Stimulated activated naive CD4-positive, alpha-beta T cell (primary cell): ENCODE measurements at places on chromosomes 4 and X.

DNA sequence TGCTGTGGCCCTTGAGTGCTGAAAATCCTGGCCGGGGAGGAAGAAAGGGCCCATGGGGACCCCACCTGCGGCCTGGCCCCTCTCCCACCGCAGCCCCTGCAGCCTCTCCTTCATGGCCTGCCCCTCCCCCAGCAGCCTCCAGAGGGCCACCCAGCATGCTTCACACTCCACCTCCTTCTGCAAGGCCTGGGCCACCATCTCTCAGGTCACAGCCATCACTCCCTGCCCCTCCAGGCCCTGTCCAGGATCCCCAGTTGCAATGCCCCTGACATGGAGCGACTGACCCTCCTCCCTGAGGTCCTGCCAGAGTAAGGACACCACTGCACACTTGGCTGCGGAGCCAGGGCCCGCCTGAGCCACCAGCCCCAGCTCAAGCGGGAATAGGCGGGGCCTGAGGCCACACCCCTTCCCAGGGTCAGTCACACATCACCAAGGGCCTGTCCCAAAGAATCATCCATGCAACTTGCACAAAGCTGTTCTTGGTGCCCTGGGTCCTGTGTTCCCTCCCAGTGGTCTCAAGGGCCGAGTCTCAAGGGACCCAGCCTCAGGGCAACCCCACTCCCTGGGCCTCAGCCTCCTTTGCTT, 32.9 kb downstream of the CCNQ start:
- DNase-seq: no peak

GRCh38 chr4:171022824-171023230, 790.4 kb upstream of the GALNTL6 start:
- no peak for DNase-seq

GRCh38 chr4:152172146-152172545, 363.7 kb downstream of the FBXW7 start:
- DNase-seq: no peak

DNA sequence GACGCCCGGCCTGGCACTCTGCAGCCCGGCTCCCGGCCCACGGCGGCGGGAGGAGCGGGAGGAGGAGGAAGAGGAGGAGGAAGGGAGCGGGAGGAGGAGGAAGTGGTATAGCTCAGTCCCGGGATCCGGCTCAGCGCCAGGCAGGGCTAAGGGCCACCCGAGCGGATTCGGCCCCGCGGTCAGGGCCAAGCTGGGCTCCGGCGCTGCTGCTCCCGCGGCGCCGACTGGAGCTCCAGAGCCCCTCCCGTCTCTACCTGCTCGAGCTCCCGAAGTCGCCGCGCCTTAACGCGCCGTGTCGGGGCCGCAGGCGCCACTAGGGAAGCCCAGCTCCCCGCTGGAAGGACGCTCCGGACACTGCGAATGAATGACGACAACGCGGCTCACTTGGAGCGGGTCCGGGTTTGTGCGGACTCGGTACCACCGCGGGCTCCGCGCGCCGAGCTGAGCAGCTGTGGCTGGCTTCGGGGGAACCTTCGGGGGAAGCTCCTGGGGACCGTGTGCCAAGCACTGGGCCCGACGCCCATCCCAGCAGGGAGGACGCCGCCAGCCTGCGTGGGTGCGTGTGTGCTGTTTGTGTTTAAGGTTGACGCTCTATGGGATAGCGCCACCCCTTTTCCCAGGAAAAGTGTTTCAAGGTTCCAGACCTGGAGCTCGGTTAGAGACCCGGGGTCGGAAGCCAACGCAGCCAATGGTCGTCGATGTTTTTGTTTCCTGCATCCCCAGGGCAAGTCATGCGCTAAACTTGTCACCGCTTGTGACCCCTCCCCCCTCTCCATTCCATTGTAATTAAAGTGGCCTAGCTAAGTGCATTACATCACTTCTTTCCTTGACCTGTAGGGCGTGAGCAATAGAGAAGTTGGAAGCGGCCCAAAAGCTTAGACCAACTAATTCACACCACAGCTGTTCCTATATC, at the start of gene TBC1D9:
Gene TBC1D9 (minus strand): TSS at position 67 of the 913 bp plus-strand sequence. CDS start 340 bp downstream, outside the sequence.
- no peak for DNase-seq

- DNase-seq: no peak
These were observed 16.6 kb downstream of the CLCN4 start for GRCh38 chrX:10173331-10173900.

DNA sequence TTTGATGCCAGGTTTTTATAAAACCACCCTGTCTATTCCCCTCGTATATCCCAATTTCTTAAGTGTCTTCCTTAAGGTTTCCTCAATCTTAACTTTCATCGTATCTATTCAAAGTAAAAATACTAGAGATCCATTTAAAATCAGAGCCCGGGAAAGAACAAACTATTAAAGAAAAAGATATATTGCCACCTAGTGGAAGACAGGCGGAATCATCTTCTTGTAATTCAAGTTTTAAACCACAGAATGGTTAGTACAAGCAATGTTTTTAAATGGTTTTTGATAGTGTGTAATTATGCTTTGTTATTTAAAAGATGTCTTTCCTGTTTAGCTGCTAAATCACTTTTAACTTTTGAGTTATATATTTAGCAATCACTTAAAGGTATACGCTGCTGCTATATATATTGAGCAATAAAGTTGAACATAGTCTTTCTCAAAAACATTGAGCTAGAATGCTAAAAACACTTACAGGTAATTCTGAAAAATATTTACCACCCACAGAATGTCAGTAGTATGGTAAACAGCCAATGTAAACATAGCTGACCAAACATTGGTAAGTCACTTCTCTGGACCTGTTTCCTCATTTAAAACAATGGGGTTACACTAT, 18.2 kb downstream of the PRDM8 start:
- peak; percentile 19 for DNase-seq

- no peak for DNase-seq
These were observed 80.0 kb downstream of the AREG start for GRCh38 chr4:74524985-74525384.

- DNase-seq: no peak
These were observed 1.3 kb downstream of the ASB12 start for GRCh38 chrX:64229154-64229553.

GRCh38 chr4:79652738-79653137, 244.7 kb upstream of the GK2 start:
- no peak for DNase-seq

GRCh38 chr4:36053930-36054329, 190.4 kb downstream of the ARAP2 start:
- DNase-seq: no peak

DNA sequence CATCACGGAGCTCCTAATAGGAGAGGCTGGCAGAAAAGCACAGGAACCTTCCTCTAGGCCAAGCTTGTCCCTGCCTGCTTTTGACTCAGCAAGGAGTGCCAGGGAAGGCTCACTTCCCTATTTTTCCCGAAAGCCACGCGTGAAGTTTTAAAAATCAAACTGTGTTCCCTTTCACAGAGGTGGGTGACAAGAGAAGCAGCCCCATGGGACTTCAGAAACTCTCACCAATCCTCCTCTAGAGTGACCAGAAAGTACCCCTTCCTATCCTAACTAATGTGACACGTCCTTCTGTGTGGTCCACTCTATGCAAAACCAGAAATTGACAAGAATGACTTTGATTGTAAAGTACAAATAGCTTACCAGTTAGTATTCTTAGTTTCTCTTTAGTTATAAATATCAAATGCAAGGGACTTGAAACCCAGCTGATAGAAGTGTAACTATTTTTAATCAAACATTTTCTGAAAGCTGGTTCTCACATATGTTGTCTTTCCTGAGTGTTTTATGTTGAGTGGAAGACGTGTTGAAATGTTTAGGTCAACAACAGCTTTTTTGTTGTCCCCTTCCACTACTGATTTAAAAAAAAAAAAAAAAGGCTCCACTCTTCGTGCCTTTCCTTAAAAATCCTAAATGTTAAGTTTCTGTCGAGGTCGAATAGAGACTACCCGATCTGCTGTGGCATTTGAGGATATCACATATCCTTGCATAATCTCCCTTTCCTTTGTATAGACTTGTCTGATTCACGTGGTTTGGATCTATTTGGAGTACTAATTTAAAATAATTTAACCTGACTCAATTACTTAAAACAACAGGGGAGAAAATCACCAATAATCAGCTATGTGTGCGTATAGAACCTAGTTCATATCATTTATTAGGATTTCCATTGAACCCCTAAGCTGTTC, 42.1 kb downstream of the NFKB1 start:
- DNase-seq: no peak

- no peak for DNase-seq
These were observed 287.7 kb upstream of the MAD2L1 start for GRCh38 chr4:120354381-120354780.

- DNase-seq: no peak
These were observed 14.5 kb upstream of the TXLNG start for GRCh38 chrX:16771483-16772398.

DNA sequence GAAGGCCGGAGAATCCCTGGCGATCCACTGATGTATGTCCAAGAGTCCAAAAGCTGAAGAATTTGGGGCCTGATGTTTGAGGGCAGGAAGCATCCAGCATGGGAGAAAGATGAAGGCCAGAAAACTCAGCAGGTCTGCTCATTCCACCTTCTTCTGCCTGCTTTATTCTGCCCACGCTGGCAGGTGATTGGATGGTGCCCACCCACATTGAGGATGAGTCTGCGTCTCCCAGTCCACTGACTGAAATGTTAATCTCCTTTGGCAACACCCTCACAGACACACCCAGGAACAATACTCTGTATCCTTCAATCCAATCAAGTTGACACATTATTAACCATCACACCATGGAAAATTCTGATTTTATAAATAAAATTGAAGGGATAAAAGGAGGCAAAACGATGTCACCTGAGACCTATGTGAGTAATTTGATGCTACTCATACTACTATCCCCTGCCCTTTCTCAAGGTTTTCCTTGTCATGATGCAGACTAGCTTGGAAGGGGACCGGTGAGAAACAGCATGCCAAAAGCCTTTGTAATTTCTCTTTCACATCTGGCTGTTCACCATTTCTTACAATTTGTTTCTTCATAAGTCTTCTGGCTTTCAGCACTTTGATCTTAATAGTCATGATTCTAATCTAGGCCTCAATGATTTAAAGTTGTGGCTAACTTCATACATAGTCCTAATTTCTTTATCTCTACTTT, 9.7 kb upstream of the PYURF start:
- DNase-seq: no peak

- DNase-seq: no peak
These were observed 244.1 kb downstream of the RAB28 start for GRCh38 chr4:13240066-13240465.

DNA sequence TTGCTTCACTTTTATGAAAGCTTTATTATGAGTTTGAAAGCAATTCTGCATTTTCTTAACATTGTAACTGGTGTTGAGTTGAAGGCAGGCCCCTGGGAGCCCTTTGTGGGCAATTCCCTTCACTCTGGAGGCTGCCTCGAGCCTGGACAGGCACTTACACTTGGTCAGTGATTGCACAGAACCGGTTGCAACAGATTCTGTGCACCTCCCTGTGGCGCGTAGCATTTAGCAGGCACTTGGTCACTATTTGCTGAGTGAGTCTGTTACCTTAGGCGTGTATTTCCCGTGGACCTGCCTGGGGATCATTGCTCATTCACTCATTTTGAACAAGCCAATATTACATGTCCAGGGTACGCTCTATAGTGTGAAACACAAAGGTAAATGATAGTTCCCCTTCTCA, 80.4 kb downstream of the PTTG2 start:
- no peak for DNase-seq

- DNase-seq: no peak
These were observed 46.9 kb upstream of the VEGFC start for GRCh38 chr4:176839656-176840055.

GRCh38 chr4:112170451-112170993, 25.3 kb downstream of the FAM241A start:
- DNase-seq: no peak

- DNase-seq: no peak
These were observed 41.1 kb downstream of the NELFA start for GRCh38 chr4:1967512-1968149.

GRCh38 chr4:176011529-176011928, 54.1 kb upstream of the WDR17 start:
- no peak for DNase-seq

DNA sequence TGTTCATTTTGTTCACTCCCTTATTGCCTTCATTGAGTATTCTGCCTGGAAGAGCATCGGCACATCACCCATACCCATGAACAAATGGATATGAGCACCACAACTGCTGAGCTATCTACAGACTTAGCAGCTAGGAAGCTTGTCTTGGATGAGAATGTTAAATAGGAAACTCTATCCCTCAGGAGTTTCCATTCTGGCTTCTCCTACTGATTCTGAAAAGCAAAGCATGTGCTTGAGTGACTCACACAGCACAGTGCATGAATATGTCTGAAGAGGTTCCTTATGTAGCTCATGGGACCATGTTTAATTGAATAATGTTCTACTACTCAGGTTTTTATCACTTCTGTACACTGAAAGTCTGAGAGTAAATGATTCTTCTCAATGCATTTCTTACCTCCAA, 57.3 kb upstream of the MXRA5 start:
- no peak for DNase-seq

DNA sequence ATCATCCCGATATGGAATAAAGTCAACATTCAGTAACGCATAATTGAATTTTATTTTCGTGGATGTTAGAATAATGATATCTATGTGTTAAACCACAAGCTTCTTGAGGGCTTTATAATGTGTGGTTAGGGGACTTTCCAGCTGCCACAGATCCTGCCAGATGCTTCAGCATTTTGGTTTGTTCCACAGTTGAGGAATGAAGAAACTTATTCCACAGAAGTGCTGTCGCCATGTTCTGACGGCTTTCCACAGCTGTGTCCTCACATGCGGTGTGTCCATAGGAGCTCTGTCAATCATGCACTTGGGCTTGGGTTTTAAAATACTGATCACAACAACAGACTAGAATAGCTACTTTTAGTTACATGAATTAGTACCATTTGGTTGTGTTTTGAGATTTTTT, 411.9 kb downstream of the TRIML1 start:
- no peak for DNase-seq

GRCh38 chrX:137432609-137433008, 133.3 kb upstream of the ZIC3 start:
- DNase-seq: no peak

DNA sequence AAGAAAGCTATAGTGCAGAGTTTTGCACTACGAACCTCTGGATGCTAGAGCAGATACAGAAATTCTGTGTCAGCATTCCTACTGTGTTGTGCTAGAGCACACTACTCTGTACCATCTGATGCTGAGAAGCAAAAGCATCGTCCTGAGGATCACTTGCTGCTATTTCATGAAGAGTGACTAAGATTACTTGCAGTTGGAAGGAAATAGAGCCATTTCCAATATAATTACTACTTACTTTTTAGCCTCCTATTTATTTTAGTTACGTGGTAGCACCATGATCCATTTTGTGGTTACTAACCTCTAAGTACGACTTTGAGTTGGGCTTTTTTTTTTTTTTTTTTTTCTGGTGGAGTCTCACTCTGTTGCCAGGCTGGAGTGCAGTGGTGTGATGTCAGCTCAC, 226.7 kb downstream of the PALLD start:
- DNase-seq: no peak

- no peak for DNase-seq
These were observed 13.7 kb upstream of the UGT2B17 start for GRCh38 chr4:68589790-68590189.
